Bronchial epithelial cell (primary cell): ENCODE measurements at places on chromosomes 3 and 15. TPM values are rescaled to one million over a fixed set of nuclear protein-coding genes. Genes with fewer than 3 reads are reported as not detected.

DNA sequence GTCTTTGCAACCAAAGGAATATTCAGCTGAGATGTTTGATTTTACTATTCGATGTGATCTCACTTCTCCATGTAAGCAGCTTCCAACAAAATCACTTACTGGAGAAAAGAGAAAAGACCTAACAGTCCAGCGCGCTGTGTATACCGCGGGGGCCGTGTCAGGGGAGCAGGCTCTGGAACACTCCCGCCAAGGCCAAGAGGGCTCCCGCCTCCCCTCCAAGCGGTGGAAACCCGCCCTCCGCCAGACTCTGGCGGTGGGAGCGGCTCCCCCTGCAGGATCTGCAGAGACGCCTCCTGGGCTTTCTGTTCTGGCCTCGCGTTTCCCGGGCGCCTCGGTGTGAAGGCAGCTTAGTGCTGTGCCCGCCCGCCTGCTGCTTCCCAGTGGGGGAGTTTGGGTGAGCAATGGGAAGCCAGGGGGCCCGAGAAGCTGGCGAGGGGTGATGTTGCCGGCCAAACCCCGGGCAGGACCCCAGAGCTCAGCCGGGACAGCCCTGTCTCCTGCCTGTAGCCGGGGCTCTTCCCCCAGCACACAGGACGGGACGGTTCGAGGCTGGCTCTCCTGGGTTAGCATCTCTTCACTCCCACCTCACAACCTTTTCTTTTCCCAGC lies 36.3 kb downstream of the CHST14 start:
- peak; percentile 34 for DNase-seq

DNA sequence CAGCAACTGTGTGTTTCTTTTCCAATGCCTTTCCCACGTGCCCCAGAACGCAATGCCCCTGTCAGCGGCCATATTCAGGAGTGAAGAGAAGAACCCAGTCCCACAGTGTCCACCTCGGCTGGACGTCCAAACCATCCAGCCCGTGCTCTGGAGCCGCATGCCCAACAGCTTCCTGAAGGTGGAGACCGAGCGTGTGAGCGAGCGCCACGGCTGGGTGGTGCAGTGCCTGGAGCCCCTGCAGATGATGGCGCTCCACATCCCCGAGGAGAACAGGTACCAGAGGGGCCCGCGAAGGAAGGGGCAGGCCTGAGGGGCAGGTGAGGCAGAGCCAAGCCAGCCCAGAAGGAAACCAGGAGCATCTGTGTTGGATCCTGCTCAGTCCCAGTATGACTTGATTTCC lies 308.1 kb upstream of the CHRM5 start:
- DNase-seq, result no peak

GRCh38 chr3:165390166-165390565 lies 194.0 kb upstream of the SLITRK3 start:
- DNase-seq, result no peak

- DNase-seq, result peak; percentile 52
These were observed 14.1 kb downstream of the RNF123 start for GRCh38 chr3:49703443-49703927.

- DNase-seq, result no peak
These were observed 280.5 kb downstream of the MBNL1 start for GRCh38 chr3:152549263-152549662.

GRCh38 chr15:39699516-39700374 lies 82.9 kb downstream of the FSIP1 start:
- DNase-seq, result no peak

DNA sequence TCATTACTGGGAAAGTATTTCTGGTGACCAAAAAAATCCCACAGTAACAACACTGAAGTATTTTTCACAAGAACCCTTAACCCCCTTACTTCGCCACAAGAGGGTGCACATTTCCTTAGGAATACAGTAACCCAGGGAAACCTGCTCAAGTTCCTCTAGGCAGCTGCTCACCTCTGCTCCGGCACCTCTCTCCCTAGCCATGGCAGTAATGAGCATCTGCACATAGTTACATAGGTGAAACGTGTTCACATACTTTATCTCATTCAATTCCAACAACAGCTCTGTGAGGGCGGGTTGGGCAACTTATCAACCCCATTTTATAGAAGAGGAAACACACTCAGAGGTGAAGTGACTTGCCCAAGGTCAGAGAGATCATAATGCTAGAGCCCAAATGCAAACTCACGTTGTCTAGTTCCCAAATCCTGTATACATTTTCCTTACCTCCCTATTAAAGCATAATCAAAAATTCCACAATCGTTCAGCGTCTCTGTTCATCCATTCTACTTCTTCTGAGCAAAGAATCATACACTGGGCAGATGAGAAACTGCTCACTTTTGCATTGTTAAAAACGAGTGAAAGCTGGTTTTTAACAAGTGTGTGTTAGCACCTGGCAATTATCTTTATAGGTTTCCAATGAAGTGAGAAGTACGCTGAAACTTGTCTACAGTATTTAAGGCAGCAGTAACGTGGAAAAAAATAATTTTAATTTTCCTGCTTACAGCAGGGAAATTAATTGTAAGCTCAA lies 90.7 kb downstream of the IGF2BP2 start:
- DNase-seq, result peak; percentile 90

DNA sequence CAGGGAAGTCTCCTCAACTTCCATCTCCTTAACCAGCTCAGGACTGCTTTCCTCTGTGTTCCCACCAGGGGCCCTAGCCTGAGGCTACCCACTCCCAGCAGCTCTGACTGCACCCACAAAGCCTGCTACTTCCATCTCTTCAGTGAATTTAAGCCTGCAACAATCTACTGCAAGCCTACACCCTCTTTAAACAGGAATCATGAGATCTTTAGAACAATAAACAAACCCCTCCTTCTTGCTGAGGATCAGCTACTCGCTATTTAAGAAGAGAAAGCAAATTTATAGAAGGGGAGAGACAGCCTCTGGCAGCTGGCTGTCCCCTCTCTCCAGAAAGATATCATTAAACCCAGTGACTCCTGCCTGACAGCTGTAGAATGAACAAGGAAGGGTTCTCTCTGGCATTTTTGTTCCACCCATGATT lies 51.9 kb downstream of the ARHGAP31 start:
- no peak for DNase-seq

DNA sequence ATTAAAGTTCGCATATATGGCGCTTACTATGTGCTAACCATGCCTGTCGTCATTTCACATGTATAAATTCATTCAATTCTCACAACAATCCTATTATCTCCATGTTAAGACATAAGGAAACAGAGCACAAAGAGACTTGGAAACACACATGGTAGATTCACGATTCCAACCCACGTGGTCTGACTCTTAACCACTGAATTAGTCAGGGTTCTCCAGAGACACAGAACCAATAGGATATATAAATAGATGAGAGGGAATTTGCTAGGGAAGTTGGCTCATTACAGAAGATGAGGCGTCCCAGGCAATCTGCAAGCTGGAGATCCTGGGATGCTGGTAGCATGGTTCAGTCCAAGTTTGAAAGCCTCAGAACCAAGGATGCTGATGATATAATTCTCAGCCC lies 765.3 kb downstream of the TBL1XR1 start:
- no peak for DNase-seq

SUCLG2 gene
- 42.1 and 47.1 TPM in 2 replicates for total RNA-seq

PRSS50 gene
- total RNA-seq, result not detected in 2 replicates

ACTC1 gene
- not detected in 2 replicates for total RNA-seq

IGDCC3 gene
- total RNA-seq, result not detected in 2 replicates

NAALADL2 gene
- 1.1 and 1.4 TPM in 2 replicates for total RNA-seq

CIAO2A gene
- 53.0 and 62.1 TPM in 2 replicates for total RNA-seq
